Activated T-helper 1 cell treated with anti-CD3 and anti-CD28 coated beads, Interleukin-12 subunit alpha, Interleukin-12 subunit beta, Interleukin-2, Interleukin-4 antibody, amounts not matched to agents 30 ng/mL and 10 ng/mL and 1 ng/mL, durations not matched to agents 14 hours and 24 hours and 36 hours (primary cell): ENCODE measurements at places on chromosomes 12 and 14. TPM values are rescaled to one million over a fixed set of nuclear protein-coding genes. Genes with fewer than 3 reads are reported as not detected.
A peak's percentile ranks its signal among the peaks of the same experiment; 100 is the strongest.

DNA sequence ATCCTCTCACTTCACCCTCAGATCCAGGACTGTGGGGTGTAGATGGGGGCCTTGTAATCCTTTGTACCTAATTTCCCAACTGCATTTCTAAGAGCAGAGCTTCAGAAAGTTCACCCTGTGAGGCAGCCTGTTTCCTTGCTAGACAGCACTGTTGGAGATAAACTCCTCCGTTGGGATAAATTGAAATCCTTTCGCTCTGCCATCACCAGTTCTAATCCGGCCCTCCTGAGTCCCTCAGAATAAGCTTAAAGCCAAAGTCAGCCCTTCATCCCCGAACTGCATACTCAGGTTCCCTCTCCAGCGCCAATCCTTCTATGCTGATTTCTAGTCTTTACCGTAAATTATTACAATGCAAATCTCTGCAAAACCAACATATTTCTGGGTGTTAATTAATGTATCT is 114.7 kb downstream of the PRMT8 start:
- DNase-seq: no peak

DNA sequence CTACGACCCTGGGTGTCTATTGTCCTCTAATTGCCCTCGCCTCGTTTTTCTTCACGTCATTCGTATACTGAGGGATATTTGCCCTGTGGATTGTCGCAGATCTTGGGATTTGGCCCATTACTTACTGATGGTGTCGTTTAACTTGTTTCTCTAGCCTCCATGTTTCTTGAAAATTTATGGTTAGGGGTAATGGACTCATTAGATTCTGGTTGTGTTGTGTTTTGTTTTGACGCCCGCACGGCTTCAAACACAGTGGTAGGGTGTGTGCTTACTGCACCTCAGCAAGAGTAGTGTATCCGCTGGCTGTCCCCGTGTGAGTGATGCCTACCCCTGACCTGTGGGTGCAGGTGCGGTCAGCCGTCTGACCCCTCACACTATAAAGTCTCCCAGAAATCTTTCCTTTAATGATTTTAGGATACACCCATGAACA is 874 bp upstream of the RNU6-8 start:
- no peak for DNase-seq

GRCh38 chr14:100652744-100653143 is 65.5 kb upstream of the BEGAIN start:
- no peak for DNase-seq

- DNase-seq: no peak
These were observed 134.2 kb downstream of the DICER1 start for GRCh38 chr14:95023115-95023514.

GRCh38 chr14:76950055-76951020 is 78.2 kb downstream of the IRF2BPL start:
- no peak for DNase-seq

GRCh38 chr12:125178222-125178621 is 113.0 kb downstream of the AACS start:
- no peak for DNase-seq

DNA sequence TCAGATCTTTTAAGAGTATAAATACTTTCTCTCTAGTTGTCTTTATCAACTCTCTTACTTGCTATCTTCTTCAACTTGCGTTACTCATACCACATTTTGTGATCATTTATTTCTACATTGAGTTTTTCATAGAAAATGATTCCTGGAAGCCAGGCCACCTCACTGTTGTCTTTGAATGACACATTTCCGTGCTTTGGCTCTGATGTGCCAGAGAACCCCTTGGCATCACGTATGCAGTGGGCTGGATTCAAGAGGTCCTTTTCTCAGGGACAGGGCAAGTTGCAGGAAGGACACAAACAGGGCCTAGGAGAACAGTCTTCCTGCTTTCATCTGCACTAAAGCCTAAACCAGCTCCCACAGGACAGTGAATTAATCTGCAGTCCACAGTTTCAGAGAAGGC is 70.3 kb upstream of the PYGL start:
- DNase-seq: no peak

- DNase-seq: peak; percentile 34
These were observed 74.3 kb upstream of the ARID2 start for GRCh38 chr12:45655186-45655585.

DNA sequence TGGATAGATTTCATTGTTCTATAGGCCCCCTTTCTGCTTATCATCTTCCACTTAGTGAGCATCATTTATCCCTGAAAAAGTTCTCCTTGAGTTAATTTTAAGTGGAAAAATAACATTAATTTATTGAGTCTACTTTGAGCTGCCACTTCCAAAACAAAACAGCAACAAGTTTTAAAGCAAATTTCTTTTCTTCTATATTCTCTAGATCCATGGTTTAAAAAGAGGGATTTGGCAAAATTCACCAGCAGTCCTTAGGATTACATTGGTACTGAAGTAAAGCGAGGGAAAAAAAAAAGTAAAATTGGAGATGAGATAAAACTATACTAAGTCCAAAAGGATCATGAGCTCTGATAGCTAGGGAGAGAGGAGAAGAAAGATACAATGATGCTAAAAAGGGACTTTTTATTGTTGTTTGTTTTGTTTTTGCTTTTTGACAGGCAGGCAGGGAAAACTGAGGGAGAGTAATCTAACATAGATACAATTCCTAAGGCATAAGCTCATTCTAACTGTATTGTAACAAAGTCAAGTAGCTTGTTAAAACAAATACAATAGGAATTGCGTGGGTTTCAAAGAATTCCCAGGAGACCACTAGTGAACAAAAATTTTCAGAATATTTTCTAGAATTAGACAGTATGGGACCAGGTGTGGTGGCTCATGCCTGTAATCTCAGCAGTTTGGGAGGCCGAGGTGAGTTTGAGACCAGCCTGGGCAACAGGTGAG is 19.2 kb upstream of the PLEKHA5 start:
- no peak for DNase-seq

GRCh38 chr12:38585086-38585485 is 268.5 kb downstream of the ALG10B start:
- no peak for DNase-seq

DNA sequence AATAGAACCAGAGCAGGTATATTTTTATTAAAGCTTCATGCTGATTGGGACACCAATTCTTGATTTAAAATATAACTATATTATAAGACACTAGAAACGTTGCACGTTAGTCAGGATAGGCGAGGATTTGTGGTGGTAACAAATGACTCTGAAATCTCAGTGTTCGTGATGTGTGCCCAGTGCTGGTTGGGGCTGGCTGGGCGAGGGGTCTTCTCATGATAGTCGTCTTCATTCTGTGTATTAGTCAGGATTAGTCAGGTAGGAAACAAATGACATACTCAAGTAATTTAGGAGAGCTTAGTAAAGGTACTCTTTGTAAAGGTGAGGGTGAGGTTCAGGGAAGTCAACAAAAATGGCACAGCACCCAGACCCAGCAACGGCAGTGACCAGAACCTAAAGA is 73.9 kb upstream of the HIF1A start:
- DNase-seq: no peak

Gene TOMM20L
- total RNA-seq: not detected in 2 replicates

Gene IRF9
- 130 and 152 TPM in 2 replicates for total RNA-seq

Gene CRIP1
- total RNA-seq: 97.1 and 103 TPM in 2 replicates
